Amniotic epithelial cell (primary cell): ENCODE measurements at places on chromosomes 11 and 22.
A peak's percentile ranks its signal among the peaks of the same experiment; 100 is the strongest.

DNA sequence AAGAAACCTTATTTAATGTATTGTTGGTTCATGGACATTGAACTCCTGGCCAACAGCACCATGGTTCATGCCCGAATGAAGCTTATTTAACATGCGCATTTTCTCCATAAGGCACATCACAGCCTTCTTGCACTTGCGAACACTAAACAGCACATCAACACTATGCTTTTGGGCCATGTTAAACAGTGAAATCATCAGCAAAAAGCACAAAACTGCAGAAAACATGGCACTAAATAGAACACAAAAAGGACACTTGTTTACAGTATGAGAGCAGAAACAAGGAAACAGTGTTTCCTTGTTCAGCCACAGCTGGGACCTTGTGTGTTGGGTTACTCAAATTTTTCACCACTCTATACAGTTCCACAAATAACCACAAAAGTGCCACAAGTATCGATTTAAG, 122.3 kb downstream of the MSANTD4 start:
- DNase-seq: no peak

- no peak for DNase-seq
Observed at GRCh38 chr11:35906681-35907080, 37.2 kb upstream of the LDLRAD3 start.

GRCh38 chr11:88521399-88521798, 183.9 kb upstream of the CTSC start:
- DNase-seq: peak; percentile 36

DNA sequence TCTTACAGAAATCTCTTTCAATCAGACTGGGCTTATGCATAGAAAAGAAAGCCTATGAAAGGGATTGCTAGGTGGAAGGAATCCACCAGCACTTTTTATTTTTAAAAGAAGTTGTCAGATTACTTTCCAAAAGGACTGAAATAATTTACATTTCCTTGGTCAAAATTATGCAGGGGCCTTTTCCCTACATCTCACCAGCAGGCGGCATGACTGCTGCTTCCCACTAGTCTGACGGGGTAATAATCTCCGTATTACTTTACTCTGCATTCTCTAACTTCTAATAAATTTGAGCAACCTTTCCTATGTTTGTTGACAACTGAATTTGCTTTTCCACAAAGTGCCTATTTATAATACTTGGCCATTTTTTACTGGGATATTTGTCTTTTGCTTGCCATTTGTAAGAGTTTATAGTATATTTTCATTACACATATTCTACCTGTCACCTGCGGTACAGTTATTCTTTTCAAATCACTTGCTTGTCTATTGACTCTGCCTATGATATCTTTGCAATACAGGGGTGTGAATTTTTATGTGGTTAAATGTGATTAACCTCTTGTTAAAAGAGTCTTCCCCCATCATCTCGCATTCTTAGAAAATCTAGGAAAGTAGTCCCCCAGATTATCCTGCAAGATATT, 51.9 kb upstream of the USP47 start:
- peak; percentile 13 for DNase-seq

GRCh38 chr11:58577555-58578135, 1.2 kb upstream of the ZFP91 start:
- peak; percentile 90 for DNase-seq

- no peak for DNase-seq
Observed at GRCh38 chr22:47659467-47660223, 897.2 kb downstream of the TBC1D22A start.

DNA sequence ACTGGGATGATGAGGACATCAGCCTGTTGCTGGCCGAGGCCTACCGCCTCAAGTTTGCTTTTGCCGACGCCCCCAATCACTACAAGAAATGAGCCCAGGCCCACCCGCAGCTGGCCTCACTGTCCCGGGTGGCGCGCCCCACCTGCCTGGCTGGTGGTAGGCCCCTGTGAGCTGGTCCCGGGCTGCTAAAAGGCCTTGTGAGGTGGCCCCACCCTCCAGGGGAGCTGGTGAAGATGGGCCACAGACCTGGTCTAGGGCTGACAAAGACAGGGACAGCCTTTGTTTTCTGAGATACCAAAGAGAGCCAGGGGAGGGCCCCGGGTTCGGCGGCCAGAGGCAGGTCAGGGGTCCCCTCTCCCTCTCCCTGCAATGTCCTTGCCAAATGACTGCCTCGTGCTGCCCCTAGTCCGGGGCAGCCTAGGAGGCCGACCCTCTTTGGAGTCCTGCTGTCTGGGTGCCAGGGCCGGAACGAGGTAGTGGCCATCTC, 411.1 kb downstream of the TBC1D22A start:
- DNase-seq: no peak
